Pancreas (tissue), 10 donors: ENCODE measurements at places on chromosomes 4 and X.

DNA sequence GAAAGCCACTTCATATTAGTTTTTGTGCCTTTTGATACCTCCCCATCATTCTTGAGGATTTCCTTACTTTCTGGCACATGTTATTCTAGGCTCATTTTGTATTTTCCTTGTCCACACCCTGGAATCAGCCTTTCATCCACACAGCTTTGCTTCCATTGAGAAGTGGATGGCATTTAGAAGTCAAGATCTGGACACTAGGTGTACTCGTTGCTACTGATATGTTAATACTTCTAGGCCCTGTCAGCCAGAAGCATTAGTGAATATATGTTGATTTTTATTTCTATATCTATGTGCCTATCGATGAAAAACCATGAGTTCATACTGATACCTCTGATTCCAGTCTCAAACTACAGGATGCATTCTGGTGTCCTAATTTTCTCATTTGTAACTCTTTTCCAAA, 73.2 kb downstream of the ARHGAP24 start:
- no peak for DNase-seq

- no peak for DNase-seq
Observed at GRCh38 chrX:123962006-123962467, 531 bp downstream of the STAG2 start.

DNA sequence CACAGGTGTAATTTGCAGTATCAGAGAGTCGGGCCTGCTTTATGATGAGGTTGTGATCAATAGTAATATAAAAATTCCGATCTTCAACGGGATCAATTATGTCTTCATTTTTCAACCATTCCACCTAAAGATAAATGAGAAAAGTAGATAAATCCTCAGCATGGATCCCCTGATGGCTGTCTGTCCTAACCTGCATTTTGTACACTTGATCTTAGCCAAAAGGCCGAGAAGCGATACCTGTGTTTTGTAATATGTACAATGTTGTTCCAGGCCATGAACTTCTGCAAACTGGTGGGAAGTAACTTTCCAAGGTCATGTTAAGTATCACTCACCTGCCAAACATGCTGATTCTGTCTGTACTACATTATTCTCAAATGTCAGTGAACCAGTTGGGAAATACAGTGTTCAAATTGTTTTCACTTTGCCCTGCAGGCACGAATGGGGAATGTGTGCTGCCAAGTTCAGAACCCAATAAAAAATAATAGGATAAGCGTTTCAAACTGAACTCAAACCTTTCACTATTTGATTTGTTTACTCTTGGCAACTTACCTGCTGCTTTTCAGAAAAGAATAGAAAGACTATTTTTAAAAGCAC, 298.1 kb downstream of the UNC5C start:
- DNase-seq = no peak

DNA sequence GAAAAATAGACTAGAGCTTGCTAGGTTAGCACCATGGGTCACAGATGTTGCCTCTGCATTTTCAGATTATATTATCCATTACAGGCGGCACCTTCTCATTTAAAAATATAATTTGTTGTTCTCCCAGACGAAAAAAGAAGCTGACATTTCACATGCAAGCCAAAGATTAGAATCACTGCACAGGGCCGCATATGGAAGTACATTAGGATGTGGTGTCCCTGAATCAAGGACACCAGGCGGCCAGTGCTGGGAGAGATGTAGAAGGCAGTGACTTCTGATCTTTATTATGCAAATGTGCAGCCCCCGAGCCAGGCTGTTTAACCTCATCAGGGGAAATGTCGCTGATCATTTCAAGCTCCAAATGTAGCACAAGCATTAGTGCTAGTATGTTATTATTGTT, 22.8 kb downstream of the REELD1 start:
- no peak for DNase-seq

DNA sequence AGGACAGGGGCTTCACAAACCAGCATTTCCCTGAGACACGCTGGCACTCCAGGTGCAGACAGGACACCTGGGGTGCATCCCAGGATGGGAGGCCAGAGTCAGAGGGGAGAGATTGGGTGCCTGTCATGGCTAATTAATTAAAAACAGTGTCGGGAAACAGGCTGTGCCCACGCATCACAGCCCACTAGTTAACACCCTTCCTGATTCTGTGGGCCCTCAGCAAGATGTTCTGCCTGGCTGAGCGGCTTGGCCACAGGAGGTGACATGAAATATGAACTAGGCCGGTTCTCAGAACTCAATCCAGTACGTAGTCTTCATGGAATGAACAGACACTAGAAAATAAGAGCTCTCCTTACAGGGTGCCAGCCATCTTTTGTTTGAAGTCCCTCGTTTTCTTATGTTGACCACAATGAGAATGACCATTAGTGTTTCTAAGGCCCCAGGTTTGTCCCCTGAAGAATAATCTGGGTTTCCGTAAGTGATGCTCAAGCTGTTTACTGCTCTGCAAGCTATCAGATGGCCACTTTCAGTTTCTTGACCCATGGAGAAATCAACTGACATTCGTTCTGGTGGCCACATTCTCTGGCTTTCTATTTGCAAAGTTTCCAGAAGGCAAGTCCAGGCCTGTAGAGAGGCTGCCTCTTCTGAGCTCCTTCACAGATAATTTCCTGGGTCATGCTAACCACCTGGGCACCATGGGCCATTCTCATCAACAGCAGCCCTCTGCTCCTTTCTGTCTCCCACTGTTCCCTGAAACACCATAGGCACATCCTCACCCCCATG, 72.3 kb downstream of the SLC34A2 start:
- DNase-seq = no peak
